Glutamatergic neuron (in vitro differentiated cells): ENCODE measurements at places on chromosomes 5 and 9. TPM values are rescaled to one million over a fixed set of nuclear protein-coding genes. Genes with fewer than 3 reads are reported as not detected.

DNA sequence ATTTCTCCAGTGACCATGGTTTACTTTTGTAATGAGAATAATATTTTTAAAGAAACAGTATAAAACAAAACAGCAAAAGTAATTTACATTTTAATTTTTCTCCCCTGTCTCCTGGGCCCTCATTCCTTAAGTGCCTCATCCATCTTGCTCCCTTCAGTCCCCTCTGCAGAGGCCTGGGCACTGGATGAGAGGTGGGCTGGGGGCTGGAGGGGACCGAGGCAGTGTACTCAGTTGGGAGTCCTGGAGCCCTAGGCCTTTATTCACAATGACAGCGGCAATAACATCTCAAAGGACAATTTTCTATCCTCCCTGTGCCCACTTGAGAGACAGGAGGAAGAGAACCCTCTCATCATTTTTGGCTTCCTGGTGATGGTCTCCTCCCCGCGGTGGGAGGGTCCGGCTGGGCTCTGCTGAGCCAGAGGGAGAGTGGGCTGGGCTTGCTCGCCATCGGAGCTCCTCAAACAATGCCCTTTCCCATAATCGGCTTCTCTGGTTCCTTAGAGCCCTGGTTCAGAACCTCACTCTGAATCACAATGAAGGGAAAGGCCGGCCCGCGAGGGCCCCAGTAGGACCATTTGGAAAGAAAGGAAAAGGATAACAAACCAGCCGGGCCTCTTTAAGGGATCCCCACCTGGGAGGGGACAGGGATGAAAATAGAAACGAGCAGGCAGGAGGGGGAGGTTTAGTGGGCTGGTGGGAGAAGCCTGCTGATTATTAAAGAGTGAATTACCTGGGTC, 9.7 kb upstream of the SMIM32 start:
- H3K27ac ChIP-seq, result peak overlapping the region; percentile 36
- peaks cover 3% of the 10 kb centered on the region for H3K36me3 ChIP-seq
- DNase-seq, result peak; percentile 40
- peak overlapping the region; percentile 78 for H3K4me3 ChIP-seq
- peaks cover 9% of the 10 kb centered on the region for H3K4me1 ChIP-seq

- H3K27ac ChIP-seq, result no peak overlapping the region
- no peaks in the 10 kb centered on the region for H3K27me3 ChIP-seq
- H3K4me1 ChIP-seq, result no peaks in the 10 kb centered on the region
- H3K4me3 ChIP-seq, result no peak overlapping the region
- no peaks in the 10 kb centered on the region for H3K36me3 ChIP-seq
Observed at GRCh38 chr9:117714282-117714681, 10.1 kb downstream of the TLR4 start.

- no peaks in the 10 kb centered on the region for H3K36me3 ChIP-seq
- no peak for DNase-seq
- no peak overlapping the region for H3K4me3 ChIP-seq
- no peak overlapping the region for H3K27ac ChIP-seq
- peaks cover 6% of the 10 kb centered on the region for H3K4me1 ChIP-seq
Observed at GRCh38 chr5:52804981-52805380, 17.3 kb downstream of the ITGA1 start.

DNA sequence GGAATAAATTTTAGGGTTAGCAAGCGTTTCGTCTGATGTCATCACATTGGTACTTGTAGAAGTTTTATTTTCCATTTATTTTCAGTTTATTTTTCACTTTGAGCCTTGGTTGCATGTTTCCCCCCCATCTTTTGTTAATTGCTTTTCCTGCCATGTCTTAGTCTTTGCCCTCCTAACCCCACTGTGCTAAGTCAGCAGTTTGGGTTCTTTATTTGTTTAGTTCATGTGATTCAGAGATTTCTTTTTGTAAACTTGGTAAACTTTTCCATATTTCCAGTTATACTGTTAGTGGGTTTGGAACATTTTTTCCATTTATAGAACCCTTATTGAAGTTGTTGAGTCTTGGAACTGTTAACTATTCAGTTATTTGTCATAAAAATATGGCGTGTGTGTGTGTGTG, 252.9 kb upstream of the ANKH start:
- H3K36me3 ChIP-seq, result peaks cover 11% of the 10 kb centered on the region
- no peaks in the 10 kb centered on the region for H3K4me1 ChIP-seq
- DNase-seq, result no peak
- H3K27me3 ChIP-seq, result no peaks in the 10 kb centered on the region
- no peak overlapping the region for H3K27ac ChIP-seq
- no peak overlapping the region for H3K4me3 ChIP-seq

DNA sequence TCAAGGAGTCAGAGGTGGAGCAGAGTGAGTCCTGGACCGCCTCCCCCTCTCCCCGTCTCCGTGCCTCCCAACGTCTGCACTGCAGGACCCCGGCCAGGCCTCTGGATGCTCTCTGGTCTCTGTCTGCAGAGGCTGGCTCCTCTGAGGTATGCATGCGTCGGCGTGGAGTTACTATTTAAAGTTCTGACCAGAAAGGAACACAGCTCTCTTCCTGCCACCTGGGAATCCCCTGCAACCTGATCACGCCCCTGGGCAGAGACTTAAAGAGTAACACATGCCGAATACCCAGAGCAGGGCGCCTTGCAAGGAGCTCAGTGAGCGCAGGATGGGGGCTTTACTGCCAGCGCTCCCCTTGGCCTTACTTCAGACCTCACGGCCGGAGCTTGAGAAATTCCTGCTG, 16.0 kb downstream of the ANXA6 start:
- H3K4me1 ChIP-seq, result peaks cover 11% of the 10 kb centered on the region
- peaks cover 4% of the 10 kb centered on the region for H3K27me3 ChIP-seq
- peak; percentile 35 for DNase-seq
- peak overlapping the region; percentile 9 for H3K4me3 ChIP-seq

DNA sequence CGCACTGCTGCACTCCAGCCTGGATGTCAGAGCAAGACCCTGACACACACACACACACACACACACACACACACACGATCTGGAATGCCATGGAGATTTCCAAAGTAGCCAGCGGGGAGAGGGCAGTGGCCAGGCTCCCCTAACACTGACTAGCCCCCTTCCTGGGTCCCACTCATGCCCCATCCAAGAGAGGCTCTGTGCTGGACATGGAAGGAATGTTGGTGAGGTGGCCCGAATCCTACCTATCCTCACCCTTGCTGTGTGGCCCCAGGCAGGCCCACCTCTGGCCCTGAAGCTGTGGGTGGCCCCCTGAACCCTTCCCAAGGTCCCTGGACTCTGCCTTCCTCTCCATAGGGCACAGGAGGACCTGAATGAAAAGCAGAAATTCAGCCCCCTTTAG, 7.3 kb downstream of the BRD3 start:
- H3K27ac ChIP-seq, result peak overlapping the region; percentile 59
- H3K36me3 ChIP-seq, result no peaks in the 10 kb centered on the region
- peak overlapping the region; percentile 63 for H3K4me3 ChIP-seq

DNA sequence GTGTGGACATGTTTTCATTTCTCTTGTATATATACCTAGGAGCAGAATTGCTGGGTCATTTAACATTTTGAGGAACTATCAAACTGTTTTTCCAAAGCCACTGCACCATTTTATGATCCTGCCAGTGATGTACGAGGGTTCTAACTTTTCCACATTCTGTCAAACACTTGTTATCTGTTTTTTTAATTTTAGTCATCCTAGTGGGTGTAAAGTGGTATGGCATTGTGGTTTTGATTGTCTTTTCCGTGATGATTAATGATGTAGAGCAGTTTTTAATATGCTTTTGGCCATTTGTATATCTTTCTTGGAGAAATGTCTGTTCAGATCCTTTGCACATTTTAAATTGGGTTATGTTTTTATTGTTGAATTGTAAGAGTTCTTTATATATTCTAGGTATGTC, 107.0 kb downstream of the MELK start:
- no peaks in the 10 kb centered on the region for H3K27me3 ChIP-seq
- H3K36me3 ChIP-seq, result no peaks in the 10 kb centered on the region
- no peaks in the 10 kb centered on the region for H3K4me1 ChIP-seq
- H3K4me3 ChIP-seq, result no peak overlapping the region
- no peak overlapping the region for H3K27ac ChIP-seq

DNA sequence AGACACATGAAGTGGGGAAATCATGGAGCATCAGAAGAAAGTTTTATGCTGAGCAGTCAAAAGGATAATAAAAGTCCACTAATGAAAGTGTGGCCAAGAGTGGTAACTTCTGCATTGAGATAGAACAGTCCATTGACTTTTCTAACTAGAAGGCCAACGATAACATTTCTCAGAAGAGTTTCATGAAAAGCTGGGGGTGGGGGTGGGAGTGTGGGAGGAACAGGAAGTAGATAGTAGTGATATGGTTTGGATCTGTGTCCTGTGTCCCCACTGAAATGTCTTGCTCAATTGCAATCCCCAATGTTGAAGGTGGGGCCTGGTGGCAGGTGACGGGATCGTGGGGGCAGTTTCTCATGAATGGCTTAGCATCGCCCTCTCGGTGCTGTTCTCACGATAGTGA, 36.2 kb upstream of the SNAPC3 start:
- H3K4me3 ChIP-seq, result no peak overlapping the region
- no peaks in the 10 kb centered on the region for H3K36me3 ChIP-seq
- no peak for DNase-seq
- H3K4me1 ChIP-seq, result no peaks in the 10 kb centered on the region
- H3K27ac ChIP-seq, result no peak overlapping the region

DNA sequence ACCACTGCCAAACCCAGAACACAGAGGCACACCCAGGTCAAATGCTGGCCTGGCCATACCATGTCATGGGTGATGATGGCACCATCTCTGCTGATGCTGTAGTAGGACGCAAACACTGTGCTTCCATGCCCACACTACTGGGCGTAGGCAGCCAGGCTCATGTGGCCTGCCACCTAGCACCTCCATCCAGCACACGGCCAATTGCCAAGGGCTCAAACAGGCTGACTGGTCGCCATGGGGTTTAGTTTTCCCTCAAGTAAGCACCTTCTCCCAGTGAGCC, 39.4 kb downstream of the BICD2 start:
- no peak overlapping the region for H3K4me3 ChIP-seq
- no peak overlapping the region for H3K27ac ChIP-seq
- no peak for DNase-seq
- H3K27me3 ChIP-seq, result peaks cover 15% of the 10 kb centered on the region

- peaks cover 3% of the 10 kb centered on the region for H3K27me3 ChIP-seq
- H3K36me3 ChIP-seq, result no peaks in the 10 kb centered on the region
- H3K27ac ChIP-seq, result peak overlapping the region; percentile 6
Observed at GRCh38 chr5:167248257-167248656, 1043.2 kb upstream of the WWC1 start.

- H3K27ac ChIP-seq, result peak overlapping the region; percentile 67
- no peaks in the 10 kb centered on the region for H3K36me3 ChIP-seq
- H3K4me1 ChIP-seq, result peaks cover 29% of the 10 kb centered on the region
- peaks cover 6% of the 10 kb centered on the region for H3K27me3 ChIP-seq
Observed at GRCh38 chr9:105244734-105245028, 230 bp downstream of the SLC44A1 start.

GRCh38 chr5:147504535-147504934, 5.3 kb downstream of the DPYSL3 start:
- no peaks in the 10 kb centered on the region for H3K4me1 ChIP-seq
- no peaks in the 10 kb centered on the region for H3K36me3 ChIP-seq
- peaks cover 3% of the 10 kb centered on the region for H3K27me3 ChIP-seq
- no peak overlapping the region for H3K4me3 ChIP-seq

GRCh38 chr5:10562201-10563109, 1.4 kb upstream of the ANKRD33B start:
- peaks cover 9% of the 10 kb centered on the region for H3K4me1 ChIP-seq
- DNase-seq, result no peak
- peak overlapping the region; percentile 68 for H3K4me3 ChIP-seq
- peaks cover 12% of the 10 kb centered on the region for H3K27me3 ChIP-seq
- H3K27ac ChIP-seq, result no peak overlapping the region
- no peaks in the 10 kb centered on the region for H3K36me3 ChIP-seq

DNA sequence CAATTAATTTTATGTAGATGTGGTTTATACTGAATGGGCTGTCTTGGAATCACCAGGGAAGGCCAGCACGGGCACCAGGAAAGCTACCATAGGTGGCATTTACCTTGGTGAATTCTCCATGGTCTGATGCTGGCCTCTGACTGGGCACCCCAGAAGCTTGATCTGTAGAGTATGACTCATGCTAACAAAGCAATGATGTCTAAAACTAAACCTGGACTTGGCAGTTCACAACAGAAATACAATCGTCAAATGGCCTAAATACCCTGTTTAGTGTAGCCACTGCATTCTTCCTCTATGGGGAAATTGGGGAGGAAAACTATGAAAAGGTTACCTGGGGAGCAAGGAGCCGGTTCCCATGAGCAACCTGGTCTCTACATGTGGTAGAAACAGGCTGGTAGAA, 98.0 kb downstream of the ATPSCKMT start:
- no peak overlapping the region for H3K27ac ChIP-seq
- peaks cover 5% of the 10 kb centered on the region for H3K27me3 ChIP-seq
- no peaks in the 10 kb centered on the region for H3K36me3 ChIP-seq
- DNase-seq, result no peak

DNA sequence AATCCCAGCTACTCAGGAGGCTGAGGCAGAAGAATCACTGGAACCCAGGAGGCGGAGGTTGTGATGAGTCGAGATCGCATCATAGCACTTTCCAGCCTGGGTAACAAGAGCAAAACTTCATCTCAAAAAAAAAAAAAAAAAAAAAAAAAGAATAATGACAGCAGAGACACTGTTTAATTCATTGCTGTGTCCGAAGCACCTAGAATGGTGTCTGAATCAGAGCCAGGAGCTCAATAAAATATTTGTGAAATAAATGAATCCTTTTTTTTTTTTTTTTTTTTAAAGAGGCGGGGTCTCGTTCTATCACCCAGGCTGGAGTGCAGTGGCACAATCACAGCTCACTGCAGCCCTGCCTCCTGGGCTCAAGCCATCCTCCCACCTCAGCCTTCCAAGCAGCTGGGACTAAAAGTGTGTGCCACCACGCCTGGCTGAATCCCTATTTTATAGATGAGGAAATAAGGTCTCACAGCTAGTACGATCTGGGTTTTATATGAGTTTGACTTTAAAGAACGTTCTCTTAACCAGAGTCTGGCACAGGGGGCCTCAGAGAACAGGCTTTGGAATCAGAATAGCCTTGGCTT, 47.8 kb downstream of the THOC3 start:
- H3K27ac ChIP-seq, result no peak overlapping the region
- H3K4me3 ChIP-seq, result no peak overlapping the region
- no peaks in the 10 kb centered on the region for H3K27me3 ChIP-seq
- peaks cover 2% of the 10 kb centered on the region for H3K4me1 ChIP-seq

DNA sequence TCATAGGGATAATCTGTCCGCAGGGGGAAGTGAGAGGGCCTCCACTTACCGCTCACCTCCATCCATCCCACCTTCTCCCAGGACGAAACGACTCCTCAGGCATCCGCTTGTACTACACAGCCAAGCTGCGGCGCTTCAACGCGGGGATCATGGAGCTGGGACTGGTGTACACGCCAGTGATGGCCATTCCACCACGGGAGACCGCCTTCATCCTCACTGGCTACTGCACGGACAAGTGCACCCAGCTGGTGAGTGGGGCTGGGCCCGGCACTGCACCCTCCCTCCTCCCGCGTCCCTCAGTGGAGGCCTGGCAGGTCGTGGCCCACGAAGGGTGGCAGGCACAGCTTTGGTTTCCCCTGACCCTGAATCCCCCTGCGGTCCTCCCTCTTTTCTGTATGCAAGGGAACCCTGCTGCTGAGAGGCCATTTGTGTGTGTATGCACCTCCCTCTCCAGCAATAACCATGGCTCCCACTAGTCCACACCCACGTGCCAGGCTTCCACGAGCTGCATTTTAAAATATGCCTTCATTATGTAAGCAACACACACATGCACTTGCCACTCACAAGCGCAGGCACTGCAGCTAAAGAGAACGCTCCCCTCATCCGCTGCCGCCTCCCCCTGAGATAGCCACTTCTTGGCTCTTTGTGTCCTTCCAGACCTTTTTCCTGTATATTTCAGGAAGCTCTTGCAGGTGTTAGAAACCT, 11.8 kb downstream of the DBH start:
- H3K27ac ChIP-seq, result no peak overlapping the region
- H3K4me3 ChIP-seq, result no peak overlapping the region
- peaks cover 3% of the 10 kb centered on the region for H3K4me1 ChIP-seq
- H3K27me3 ChIP-seq, result peaks cover 3% of the 10 kb centered on the region
- no peak for DNase-seq

Gene CD14
- 0.64 TPM for total RNA-seq

Gene IFNA8
- total RNA-seq, result not detected

Gene ATG10
- total RNA-seq, result 12.1 TPM

Gene SET
- 387 TPM for total RNA-seq

Gene FOXD4L4
- 0.20 TPM for total RNA-seq
